ENCODE measurements at places on chromosomes 11 and 22.

DNA sequence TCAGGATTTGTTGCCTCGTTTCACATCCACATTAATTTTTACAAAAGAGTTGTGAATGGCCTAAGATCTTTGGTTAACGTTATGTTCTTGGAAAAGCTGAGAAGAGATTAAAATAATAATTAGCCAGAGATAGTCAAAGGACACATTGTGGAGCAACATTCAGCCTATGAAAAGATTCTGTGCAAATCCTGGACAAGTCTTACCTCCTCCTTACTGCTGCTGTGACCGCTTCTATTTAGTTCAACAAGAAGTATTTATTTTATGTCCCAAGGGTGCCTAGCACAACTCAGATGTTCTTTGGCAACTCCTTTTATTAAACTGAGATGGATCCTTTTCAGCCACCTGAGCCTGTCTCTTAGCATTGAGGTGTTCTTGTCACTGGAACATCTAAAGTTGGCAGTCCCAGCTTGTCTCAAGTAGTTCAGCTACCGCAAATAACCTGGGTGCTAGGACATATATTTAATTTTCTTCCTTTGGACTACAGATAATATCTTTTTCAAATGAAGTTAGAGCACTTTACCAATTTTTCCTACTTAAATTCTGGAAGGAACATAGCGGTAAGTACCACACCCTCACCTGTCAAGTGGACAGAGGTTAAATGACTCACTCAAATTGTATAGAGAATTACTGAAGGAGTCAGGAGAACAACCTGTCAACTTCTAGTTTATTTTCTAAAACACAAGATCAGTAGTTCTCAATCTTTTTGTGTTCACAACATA is 80.5 kb upstream of the CHRM4 start:
- no peak for DNase-seq

GRCh38 chr22:40271440-40271839 is 74.9 kb upstream of the ADSL start:
- no peak for DNase-seq

GRCh38 chr11:87878373-87878825 is 296.8 kb downstream of the RAB38 start:
- no peak for DNase-seq

DNA sequence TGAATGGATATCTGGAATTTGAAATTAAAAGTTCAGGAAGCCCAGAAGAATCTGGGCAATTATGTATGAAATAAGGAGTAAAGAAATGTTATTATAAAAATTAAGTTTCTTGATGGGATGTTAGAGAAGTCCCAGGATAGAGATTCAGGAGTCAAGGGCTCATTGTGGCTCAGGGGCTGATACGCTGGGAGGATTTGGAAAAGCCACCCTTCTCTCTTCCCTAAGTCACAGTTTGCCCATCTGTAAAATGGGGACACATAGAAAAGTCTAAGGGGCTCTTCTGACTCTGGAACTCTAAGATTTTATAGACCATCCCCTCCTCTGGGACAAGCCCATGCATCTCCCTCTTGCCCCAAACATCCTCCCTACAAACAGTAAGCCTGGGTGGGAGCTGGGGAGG is 118.1 kb downstream of the TIMP3 start:
- no peak for DNase-seq

- no peak for DNase-seq
Observed at GRCh38 chr11:28169816-28170215, 61.6 kb downstream of the METTL15 start.

- DNase-seq = no peak
Observed at GRCh38 chr11:95419915-95420314, 188.9 kb upstream of the SESN3 start.

DNA sequence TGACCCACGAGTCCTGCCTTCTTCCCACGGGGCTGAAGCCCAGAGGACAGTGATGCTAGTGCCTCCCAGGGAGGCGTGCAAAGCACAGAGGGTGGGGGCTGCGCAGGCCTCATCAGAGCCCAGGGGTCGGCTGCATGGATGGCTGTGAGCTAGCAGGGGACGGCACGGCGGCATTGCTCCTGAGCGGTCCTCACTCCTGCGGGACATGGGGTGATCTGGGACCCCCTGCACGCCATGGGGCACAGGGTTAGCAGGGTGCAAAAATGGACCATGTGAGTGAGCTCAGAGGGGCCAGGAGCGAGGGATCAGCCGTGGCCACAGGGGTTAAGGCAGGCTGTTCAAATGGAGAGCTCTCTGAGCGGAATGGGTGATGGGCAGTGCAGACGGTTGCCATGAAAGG is 138.3 kb downstream of the SNX19 start:
- DNase-seq = no peak

- DNase-seq = peak; percentile 27
Observed at GRCh38 chr22:37734964-37735451, 38.2 kb downstream of the TRIOBP start.

DNA sequence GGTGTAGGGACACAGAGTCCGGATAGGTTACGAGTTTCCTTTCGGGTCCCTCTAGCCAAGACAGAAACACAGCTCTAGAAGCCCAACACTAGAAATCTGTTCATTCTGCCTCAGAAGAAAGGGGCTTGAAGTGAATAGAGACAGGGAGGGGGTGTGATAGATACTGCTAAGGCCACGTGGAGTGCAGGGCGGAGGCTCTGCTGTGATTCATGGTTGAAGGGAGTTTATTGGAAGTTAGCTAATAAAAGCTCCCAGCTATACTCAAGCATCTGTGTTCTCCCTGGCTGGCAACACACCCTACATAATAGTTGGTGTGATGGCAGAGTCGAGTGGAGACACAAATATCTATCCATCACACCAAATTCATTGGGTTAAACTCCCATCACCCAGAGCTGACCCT is 337.4 kb downstream of the CADM1 start:
- no peak for DNase-seq

GRCh38 chr11:61149624-61150615 is 11.3 kb downstream of the VPS37C start:
- DNase-seq = no peak

DNA sequence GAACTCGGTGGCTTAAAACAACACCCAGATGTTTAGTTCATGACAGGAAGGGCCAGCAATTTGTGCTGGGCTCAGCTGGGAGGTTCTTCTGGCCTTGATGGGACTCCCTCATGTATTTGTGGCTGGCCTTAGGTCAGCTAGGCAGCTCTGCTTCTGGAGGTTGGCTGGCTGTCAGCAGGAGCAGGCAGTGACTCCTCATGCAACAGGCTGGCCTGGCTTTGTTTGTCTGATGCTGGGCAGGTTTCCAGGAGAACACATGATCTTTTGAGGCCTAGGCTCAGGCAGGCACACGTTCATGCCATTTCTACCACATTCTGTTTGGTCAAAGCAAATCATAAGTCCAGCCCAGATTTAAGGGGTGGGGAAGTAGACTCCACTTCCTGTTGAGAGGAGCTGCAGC is 571.2 kb downstream of the TBC1D22A start:
- DNase-seq = no peak
